A549 treated with Mapracorat at 1 μM for 4 hours (cell line): ENCODE measurements at places on chromosomes 2 and 18. TPM values are rescaled to one million over a fixed set of nuclear protein-coding genes. Genes with fewer than 3 reads are reported as not detected.

XPO1 gene
- total RNA-seq, result 99.3 to 129 TPM (median 124 TPM) in 5 replicates

PROM2 gene
- total RNA-seq, result not detected in 5 replicates

CCL20 gene
- 4.2 to 9.2 TPM (median 6.9 TPM) in 5 replicates for total RNA-seq

HS1BP3 gene
- total RNA-seq, result 40.5 to 50.7 TPM (median 46.5 TPM) in 5 replicates

LMAN2L gene
- 18.2 to 21.0 TPM (median 20.2 TPM) in 5 replicates for total RNA-seq

EN1 gene
- 0.70 to 1.3 TPM (median 1.0 TPM) in 5 replicates for total RNA-seq

TDRD15 gene
- total RNA-seq, result not detected in 5 replicates

GKN2 gene
- total RNA-seq, result 2.2 to 4.7 TPM (median 2.4 TPM) in 5 replicates

SRD5A2 gene
- total RNA-seq, result 0.03 to 0.04 TPM (median 0.03 TPM) in 3 of 5 replicates, not detected in the others

OBSL1 gene
- total RNA-seq, result 16.0 to 23.3 TPM (median 21.8 TPM) in 5 replicates

GCG gene
- not detected in 5 replicates for total RNA-seq

CDH19 gene
- total RNA-seq, result 0.37 to 1.0 TPM (median 0.94 TPM) in 5 replicates

MAPK4 gene
- 0.12 to 0.23 TPM (median 0.14 TPM) in 5 replicates for total RNA-seq

BOK gene
- total RNA-seq, result 25.6 to 38.0 TPM (median 37.1 TPM) in 5 replicates

DCDC2C gene
- total RNA-seq, result 0.24 to 0.57 TPM (median 0.38 TPM) in 3 of 5 replicates, not detected in the others

HNMT gene
- 0.53 to 1.4 TPM (median 0.71 TPM) in 5 replicates for total RNA-seq

CYBRD1 gene
- 25.8 to 34.2 TPM (median 31.4 TPM) in 5 replicates for total RNA-seq

ANKRD30BL gene
- total RNA-seq, result not detected in 5 replicates

DYNAP gene
- total RNA-seq, result not detected in 5 replicates

MLPH gene
- total RNA-seq, result 250 to 327 TPM (median 305 TPM) in 5 replicates

PLGLB2 gene
- 0.19 to 0.35 TPM (median 0.27 TPM) in 4 of 5 replicates, not detected in the other for total RNA-seq

CD8B2 gene
- total RNA-seq, result not detected in 5 replicates

KCNE4 gene
- total RNA-seq, result 0.43 to 0.56 TPM (median 0.50 TPM) in 5 replicates

FAM237A gene
- not detected in 5 replicates for total RNA-seq

ADGRF3 gene
- 0.04 to 0.28 TPM (median 0.13 TPM) in 4 of 5 replicates, not detected in the other for total RNA-seq

NAB1 gene
- total RNA-seq, result 27.8 to 39.3 TPM (median 36.6 TPM) in 5 replicates
